ENCODE measurements at places on chromosomes 13 and 19.

DNA sequence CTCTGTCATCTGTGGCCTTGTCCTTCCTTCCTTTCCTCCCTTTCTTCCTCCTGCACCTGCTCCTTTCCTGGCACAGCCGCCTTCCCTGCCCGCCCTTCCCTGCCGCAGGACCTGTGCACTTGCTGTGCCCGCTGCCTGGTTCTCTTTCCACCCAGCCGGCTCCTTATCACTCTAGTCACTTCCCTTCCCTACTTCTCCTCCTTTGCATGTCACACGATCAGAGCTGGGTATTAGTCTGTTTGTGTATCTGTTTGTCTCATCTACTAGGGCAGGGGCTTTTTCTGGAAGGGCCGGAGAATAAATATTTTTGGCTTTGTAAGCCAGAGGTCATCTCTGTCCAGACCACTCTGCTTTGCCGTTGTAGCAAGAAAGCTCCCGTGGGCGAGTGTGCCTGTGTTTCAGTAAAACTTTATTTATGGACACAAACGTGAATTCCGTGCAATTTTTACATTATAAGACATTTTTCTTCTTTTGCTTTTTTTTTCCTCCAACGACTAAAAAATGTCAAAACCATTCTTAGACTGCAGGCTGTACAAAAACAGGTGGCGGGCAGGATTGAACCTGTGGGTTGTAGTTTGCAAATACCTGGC is 6.1 kb downstream of the KDM4B start:
- DNase-seq = no peak

DNA sequence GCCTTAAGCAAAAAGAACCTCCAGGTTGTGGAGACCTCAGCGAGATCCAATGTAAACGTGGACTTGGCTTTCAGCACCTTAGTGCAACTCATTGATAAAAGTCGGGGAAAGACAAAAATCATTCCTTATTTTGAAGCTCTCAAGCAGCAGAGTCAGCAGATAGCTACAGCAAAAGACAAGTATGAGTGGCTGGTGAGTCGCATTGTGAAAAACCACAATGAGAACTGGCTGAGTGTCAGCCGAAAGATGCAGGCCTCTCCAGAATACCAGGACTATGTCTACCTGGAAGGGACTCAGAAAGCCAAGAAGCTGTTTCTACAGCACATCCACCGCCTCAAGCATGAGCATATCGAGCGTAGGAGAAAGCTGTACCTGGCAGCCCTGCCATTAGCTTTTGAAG is 58.5 kb downstream of the ARHGAP35 start:
- DNase-seq = no peak

- DNase-seq = peak; percentile 84
Observed at GRCh38 chr19:3275583-3276340, 51.3 kb downstream of the CELF5 start.

- no peak for DNase-seq
Observed at GRCh38 chr19:55419103-55419502, 11.5 kb upstream of the UBE2S start.

DNA sequence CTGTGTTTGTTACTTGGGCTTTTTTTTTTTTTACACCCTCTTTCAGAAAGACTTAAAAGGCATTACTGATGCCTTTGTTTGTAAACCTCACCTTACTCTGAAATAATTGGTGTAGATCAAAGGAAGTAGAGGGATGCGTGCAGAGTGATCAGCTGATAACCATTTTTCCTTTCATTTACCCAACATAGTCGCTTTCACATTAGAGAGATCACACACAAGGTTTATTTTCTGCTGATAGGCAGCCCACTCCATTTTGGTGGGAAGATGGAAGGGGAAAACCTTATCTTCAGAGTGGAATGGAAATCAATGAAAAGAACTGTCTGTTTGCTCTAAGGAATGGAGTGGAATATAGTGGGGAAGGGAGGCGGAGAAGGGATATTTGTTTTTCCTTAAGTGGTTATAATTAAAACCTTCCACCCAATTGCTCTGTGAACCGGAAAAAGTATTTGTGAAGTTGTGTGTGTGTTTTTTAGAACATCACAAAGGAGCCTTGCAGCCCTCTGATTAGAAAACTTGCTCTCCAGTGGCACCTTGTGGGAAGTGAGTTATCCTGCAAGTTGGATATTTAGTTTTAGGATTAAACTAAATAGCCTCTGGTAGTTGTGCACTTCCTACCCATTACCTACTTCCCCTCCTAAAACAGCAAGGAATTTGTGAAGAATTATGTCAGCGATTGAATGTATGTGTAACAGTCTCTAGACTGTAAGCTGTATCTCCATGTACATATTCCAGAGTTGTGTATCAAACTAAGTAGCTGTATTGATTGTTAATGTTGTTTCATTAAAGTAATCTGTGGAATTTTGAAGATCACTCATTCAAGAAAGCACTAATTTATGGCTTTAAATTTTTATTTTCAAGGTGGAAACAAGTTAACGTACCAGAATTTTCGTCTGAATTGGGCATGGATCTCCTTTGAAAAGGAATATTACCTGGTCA is 76.8 kb downstream of the FREM2 start:
- no peak for DNase-seq

- DNase-seq = no peak
Observed at GRCh38 chr13:99756281-99756680, 215.3 kb downstream of the ZIC5 start.

DNA sequence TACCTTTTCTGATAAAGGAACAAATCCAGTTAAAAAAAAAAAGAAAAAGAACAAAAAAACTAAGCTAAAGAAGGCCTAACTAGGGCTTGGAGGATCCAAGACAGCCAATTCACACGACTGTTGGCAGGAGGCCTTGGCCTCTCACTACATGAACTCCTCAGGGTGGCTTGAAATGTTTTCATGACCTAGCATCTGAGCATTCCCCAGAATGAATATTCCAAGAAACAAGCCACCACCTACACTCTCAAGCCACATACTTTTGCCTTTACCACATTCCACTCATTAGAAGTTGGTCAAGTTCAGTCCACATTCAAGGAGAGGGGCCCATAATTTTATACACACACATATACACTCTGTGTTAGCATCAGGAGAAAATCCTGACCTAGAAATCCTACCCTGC is 97.6 kb upstream of the SIAH3 start:
- no peak for DNase-seq

GRCh38 chr13:33849211-33849610 is 31.3 kb downstream of the RFC3 start:
- DNase-seq = no peak

GRCh38 chr13:48066310-48066989 is 28.5 kb downstream of the MED4 start:
- DNase-seq = no peak

- DNase-seq = peak; percentile 43
Observed at GRCh38 chr13:111343186-111343805, 22.9 kb downstream of the TEX29 start.

Measured in cardiac septum (tissue), 1 donor.